Dorsolateral prefrontal cortex (tissue), 122 donors: ENCODE measurements at places on chromosomes 11 and 22. TPM values are rescaled to one million over a fixed set of nuclear protein-coding genes. Genes with fewer than 3 reads are reported as not detected.

TMEM86A gene
- 13.2 TPM for total RNA-seq

IGSF22 gene
- total RNA-seq, result 4.2 TPM

DNA sequence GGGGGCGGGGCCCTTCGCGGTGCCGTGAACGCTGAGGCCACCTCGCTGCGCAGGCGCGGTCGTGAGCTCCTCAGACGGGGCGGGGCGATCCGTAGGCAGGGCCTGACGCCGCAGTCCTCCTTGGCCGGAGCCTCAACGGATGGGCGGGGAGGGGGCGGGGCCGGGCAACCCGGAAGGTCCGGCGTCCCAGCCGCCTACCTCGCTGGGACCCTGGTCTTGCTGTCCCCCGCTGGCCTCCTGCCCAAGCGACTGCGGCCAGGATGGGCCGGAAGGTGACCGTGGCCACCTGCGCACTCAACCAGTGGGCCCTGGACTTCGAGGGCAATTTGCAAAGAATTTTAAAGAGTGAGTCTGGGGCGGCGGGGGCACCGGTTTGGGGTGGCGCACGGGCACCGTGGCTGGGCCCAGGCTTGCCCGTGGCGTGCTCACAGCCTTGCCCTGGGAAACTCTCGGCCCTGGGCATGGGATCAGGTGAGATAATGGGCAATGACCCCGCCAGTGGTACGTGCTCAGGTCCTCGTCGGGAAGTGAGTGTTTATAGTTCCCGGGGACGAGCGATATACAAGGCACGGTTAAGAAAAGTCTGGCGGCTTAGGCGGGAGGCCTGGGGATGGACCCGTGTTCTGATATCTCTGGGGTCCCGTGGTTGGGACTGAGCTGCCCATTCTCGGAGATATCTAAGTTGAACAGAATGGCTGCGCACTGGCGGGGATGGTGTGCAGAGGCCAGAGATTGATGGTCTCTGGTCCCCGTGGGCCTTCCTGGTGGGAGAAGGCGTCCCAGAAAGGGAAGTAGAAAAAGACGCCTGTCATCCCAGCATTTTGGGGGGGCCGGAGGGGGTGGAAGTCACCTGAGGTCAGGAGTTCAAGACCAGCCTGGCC lies at the start of gene NADSYN1:
NADSYN1 (plus strand) TSS at position 167 of the 881 bp plus-strand sequence; CDS start at position 261, 94 bp downstream.
- DNase-seq, result peak; percentile 96

SERHL2 gene
- 4.9 TPM for total RNA-seq

ZNF280B gene
- 9.4 TPM for total RNA-seq

BBOX1 gene
- 26.7 TPM for total RNA-seq

PRODH gene
- 67.7 TPM for total RNA-seq

DNA sequence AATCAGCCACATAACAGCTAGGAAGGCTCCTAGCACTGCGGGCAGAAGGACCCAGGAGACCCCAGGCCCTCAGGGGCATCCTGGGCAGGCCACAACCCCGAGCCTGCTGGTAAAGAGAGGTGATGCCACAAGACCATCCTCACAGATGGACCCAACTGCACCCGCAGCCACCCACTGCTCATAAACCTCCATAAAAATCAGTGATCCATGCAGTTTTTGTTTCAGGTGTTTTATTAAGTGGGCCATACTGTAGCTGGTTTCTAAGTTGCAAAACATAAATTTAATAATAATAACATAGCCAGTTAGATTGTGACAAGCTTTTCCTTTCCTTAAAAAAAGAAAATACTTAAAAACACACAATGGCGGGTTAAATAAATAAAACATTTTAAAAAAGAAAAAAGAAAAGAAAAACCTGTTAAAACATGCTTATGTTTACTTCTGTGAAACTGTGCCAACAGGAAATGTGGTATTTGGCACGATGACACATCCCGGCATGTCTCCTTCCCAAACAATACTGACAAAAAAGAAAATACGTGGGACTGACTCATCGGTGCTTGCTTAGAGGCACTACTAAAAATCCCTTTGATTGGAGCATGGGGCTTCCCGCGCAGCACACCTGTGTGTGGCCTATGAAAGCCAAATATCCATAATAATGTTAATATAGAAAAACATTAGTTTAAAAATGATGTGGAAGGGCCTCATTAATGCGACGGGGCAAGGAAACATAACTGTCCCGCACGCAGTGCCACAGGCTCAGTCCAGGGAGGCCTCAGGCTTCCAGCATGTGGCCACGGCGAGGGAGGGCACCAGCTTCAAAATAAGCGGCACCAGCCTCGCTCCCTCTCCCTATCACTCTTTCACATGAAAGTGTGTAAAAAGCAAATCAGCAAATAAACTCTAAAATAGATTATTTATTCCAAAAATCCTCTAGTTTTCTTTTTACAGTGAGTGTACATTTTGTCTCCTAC lies 47.5 kb upstream of the SCUBE2 start:
- DNase-seq, result no peak

- no peak for DNase-seq
Observed at GRCh38 chr11:130037058-130037457, 32.6 kb upstream of the APLP2 start.

DNA sequence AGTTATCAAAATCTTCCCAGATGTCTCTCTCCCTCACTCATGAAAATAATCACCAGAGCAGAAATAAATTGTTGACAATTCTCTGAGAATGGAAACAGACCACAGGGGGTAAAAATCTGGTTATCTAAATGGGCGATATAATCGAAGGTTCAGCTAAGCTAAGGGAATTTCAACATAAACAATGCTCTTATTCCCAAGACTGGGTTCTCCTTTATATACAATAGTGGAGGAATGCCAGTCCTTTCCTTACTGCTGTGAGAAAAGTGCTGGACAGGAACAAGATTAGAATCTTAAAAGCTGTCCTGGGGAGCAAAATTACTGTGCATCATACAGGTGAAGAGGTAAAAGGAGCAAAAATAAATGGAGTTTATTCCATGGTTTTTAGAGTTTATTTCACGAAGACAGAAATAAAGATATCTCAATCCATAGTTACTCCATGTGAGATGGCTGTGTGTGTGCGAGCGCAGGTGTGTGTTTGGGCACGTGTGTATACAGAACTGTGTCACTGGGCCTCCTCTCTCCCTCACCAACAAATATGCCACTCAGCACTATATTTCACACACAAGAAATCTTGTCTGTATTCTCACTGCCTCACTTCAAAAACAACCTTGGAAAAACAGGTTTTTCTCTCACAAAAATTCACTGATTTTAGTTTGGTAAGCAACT lies 385.6 kb downstream of the DCDC1 start:
- DNase-seq, result no peak

DNA sequence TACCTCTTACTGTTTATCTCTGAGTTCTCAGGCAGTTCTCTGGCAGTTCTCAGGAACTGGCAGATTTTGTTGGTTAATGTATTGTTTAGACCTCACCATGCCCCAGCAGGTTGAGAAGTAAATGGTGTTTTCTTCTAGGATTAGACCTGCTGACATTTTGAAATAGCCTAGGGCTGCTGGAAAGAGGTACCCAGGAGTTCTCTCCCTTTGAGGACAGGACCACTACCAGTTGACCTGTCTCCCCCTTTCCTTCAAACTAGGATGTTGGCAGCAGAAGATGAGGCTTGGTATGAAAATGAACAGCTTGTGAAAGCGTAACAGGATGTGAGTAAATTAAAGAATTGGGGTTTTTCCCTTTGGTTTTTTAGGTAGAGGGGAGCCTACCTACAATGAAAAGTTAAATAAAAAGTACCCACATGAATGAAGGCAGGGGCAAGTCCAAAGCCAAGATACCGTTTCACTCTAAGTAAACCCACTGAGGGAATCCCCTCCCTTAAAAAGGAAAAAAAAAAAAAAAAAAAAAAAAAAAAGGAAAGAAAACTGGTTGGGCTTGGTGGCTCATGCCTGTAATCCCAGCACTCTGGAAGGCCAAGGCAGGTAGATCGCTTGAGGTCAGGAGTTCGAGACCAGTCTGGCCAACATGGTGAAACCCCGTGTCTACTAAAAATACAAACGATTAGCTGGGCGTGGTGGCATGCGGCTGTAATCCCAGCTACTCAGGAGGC lies 96.2 kb downstream of the PDHX start:
- no peak for DNase-seq

- no peak for DNase-seq
Observed at GRCh38 chr11:102446606-102447005, 6.0 kb downstream of the TMEM123 start.

C1QTNF5 gene
- 21.3 TPM for total RNA-seq

- DNase-seq, result peak; percentile 65
Observed at GRCh38 chr11:125941619-125942611, 3.9 kb upstream of the VSIG10L2 start.

GRCh38 chr11:75480185-75481175 lies 45.3 kb downstream of the GDPD5 start:
- no peak for DNase-seq

GRCh38 chr22:46346680-46347405 lies 11.3 kb downstream of the TRMU start:
- peak; percentile 2 for DNase-seq

DNA sequence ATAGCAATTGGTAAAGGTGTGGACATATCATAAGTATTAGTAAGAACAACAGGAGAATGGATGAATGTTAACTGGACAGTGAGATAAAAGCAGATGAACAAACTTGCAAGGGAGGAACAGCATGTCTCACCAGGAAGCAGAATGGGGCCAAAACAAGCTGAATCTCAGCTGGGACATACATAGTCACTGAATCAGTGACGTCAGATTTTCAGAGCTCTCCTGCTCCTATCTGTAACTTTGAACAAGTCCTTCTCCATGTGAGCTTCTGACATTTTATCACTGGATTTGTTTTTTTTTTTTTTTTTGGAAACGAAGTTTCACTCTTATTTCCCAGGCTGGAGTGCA lies 118.7 kb downstream of the BBOX1 start:
- no peak for DNase-seq

DNA sequence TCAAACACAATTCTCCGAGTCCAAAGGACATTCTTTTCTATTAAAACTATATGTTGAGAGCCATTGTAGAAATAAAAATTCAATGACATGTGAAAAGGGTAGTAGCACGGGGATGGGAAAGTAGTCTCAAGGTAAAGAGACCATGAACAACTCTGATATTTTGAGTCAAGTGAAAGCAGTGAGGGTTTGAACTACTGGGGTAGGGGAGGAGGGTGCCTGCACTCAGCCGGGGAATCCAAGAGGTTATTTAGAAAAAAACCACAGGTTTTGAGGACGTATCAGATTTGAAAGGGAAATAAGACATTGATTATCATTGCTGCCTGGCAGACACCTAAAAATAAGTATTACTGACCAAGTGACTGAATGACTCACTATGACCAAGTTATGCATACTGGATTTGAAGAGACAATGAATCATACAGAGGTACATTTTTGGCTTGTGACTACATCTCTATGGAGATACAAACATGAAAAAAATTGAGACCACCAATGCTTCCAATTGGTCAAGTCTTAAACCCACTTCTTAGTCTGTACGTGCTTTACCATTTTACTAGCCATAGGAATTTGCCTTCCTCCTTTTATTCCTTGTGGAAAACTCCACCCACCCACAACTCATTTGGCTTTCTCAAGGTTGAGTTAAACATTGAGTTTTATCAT lies 2.2 kb upstream of the OR52H1 start:
- DNase-seq, result no peak

DNA sequence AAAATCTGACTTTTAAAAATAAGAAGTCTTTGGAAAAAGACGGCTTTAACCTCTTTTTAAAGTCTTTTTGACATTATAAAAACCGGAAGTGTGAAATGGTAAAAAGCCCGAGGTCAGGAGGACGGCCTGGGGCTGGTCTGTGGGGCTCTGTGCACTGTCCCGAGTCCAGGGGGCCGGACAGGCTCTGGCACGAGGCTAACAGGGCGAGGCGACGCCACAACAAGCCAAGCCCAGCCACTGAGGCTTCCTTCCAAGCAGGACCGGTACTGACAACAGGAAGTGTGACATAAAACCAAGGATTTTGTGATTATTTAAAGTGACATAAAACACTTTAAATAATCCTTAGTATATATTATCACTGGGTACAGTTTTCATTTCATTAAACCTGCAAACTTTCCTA lies 39.2 kb downstream of the BRD1 start:
- DNase-seq, result no peak

MEI1 gene
- 2.7 TPM for total RNA-seq

SCGB1C1 gene
- total RNA-seq, result not detected

DNA sequence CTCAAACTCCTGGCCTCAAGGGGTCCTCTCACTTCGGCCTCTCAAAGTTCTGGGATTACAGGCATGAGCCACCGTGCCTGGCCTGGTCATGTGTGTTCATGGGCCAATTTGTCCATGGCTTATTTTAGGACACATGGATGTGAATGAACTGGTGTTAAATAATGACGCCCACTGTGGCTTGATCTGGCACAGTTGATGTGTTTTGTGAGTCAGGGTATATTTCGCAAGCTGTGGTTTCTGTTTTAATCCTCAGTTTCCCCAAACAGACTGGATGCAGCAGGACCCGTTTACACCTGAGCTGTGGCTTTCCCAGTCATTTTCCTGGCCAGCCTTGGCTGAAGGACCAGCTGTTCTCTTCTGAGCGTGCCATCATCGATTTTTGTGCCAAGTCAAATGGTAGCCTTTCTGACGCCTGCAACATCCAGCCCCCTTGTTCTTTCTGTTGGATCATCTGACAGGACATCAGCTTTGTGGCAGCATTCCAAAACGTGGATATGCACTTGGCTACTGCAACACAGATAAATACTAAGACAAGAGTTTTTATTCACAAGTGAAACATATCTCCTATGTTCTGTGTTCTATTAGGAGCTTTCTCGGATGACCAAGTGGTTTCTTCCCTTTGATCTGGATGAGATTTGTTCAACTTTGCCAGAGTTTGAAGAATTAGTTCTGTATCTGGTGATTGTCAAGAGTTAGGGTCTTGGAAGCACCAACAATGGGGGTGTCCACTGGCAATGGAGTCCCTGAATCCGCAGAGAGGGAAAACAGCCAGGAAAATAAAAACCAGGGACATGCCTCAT lies 40.0 kb upstream of the SEPTIN5 start:
- no peak for DNase-seq

DNA sequence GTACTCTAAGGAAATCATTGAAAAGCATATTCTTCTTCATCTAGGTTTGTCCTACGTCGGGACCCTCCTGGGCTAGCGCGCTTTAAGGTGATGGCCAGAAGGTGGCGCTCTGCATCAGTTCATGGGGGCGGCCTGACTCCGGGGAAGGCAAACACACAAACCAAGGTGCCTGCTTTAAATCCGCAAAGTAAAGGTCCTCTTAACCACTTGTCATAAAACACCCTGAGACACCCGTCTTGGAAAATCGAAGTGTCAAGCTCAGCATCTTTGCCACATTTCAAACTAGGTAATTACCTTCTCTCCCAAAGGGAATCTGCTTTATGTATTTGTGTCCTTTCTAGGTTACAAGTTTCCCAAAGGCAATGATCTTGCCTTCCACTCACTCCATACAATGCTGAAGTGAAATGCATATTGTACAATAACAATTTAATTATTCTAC lies 33.9 kb downstream of the LMO2 start:
- DNase-seq, result peak; percentile 69

GRCh38 chr11:72730243-72730642 lies 22.0 kb downstream of the ARAP1 start:
- no peak for DNase-seq

DNA sequence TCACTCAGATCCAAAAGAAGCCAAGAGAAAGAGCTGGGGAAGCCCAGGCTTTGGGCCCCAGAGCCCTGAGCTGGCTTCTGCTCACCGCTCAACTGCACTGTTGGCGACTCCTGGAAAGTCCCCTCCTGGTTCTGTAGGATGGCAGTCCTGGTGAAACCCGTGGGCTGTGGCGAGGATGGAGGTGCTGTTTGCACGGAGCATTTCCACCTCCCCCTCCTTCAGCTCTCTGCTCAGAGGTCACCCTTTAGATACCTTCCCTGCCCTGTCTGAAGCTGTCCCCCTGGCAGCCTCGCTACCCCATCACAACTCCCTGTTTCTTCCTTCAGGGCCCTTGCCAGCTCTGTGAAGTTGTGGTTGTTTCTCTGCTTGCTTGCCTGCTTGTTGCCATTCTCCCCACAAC lies 97.8 kb downstream of the MYO18B start:
- DNase-seq, result no peak
